ENCODE measurements at places on chromosomes 13 and 19.

GRCh38 chr13:103471896-103472295, 405.7 kb upstream of the SLC10A2 start:
- no peak for DNase-seq

DNA sequence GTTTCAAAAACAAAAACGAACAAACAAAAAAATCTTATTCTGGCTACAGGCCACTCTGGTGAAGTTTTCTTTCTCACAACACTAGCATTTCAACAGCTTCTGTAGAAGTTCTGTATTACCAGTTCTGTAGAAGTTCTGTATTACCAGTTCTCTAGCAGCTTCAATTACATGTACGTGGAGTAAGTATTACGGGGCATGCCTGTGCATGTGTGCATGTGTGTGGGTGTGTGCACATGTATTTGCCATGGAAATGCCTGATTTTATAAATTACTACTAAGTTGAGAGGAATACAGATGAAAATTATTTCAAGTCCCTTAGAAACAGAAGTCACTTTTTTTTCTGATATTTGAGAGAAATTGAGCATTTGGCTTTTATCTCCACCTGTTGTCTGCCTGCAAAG, 414.2 kb downstream of the FOXO1 start:
- no peak for DNase-seq

GRCh38 chr19:23665651-23666410, 21.2 kb downstream of the ZNF675 start:
- DNase-seq, result no peak

DNA sequence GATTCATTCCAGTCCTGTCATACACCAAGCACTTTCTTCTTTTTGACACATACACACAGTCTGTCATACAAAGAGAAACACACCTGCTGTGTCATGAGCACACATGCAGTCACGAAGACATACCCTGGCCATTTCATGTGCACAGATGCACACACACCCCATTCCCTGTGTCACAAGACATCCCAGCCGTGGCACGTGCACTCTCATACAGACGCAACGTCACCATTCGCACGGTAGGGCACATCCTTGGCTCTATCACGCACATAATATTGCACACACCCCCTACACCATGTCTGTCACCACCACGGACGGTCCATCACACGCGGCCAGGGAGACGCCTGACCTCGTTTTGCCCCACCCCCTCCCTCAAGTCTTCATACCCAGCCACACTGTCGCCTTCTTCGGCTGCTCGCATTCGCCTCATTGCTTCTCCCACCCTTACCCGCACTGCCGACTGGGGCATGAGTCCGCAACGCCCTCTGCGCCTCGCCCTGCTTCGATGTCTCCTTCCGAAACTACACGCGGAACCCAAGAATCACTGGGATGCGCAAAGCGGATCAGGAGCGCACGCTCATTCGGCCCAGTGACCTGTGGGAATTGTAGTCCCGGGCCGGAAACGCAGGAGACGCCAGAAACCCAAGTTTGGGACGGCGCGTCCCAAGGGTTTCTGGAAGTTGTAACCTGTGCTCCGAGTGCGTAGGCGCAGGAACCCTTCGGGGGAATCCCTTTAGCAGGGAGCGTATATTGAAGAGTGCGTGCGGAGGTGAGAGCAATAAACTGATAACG, 6.8 kb upstream of the ZNF283 start:
- no peak for DNase-seq

DNA sequence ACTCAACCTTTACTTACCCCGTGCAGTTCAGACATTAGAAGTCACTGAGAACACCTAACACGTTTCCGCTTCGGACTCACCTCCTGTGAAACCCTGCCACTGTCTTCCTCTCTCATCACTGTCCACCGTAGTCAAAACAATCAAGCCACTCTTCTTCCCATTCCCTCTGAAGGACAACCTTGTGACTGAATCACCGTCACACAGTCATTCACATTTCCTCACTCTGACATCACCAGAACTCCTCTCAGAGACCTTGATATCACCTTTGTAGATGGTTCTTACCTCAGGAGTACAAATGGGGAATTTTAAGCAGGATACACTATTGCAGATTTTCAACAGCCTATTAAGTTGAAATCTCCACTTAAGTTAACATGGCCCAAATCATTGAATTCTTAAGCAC, 1.3 kb upstream of the KBTBD6 start:
- no peak for DNase-seq

DNA sequence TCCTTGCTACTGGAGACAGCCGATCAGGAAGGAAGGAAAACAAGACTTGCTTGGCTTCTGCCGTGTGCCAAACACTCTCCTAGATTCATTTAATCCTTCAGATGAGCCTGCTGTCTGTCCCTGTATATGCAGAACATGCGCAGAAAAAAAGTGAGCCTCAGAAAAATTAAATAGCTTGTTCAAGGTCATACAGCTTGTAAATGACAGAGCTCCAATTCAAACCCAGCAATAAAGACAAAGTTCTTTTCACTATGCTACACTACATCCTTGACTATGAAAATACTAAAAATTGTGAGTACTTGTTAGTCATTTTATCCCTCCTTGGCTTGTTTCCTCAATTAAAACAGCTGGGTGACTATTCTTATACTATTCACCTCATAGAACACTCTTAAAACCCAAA, 121.4 kb downstream of the KCNRG start:
- DNase-seq, result no peak

GRCh38 chr13:94858856-94859255, 146.5 kb upstream of the SOX21 start:
- DNase-seq, result no peak

DNA sequence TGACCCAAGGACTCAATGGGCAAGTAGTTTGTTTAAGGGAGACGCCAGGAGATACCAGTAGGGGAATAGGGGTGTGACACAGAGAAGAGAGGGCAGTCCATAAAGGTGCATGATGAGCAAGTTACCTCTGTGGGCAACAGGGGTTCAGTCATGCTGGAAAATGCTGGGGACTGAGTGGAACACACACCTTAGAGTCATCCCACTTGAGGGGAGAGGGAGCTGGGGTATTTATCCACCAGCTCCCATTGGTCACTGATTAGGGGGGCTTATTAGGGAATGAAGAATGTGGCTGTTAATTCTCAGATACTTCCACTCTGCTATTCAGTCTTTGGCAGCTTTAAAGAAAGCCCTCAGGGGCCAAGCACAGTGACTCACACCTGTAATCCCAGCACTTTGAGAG, 67.5 kb upstream of the MRI1 start:
- DNase-seq, result no peak

GRCh38 chr13:54965881-54966280, 1937.3 kb downstream of the OLFM4 start:
- no peak for DNase-seq

- peak; percentile 43 for DNase-seq
Measured at GRCh38 chr19:48363500-48363809, 285 bp downstream of the TMEM143 start.

GRCh38 chr19:44731081-44731480, 17.4 kb upstream of the BCL3 start:
- DNase-seq, result no peak

DNA sequence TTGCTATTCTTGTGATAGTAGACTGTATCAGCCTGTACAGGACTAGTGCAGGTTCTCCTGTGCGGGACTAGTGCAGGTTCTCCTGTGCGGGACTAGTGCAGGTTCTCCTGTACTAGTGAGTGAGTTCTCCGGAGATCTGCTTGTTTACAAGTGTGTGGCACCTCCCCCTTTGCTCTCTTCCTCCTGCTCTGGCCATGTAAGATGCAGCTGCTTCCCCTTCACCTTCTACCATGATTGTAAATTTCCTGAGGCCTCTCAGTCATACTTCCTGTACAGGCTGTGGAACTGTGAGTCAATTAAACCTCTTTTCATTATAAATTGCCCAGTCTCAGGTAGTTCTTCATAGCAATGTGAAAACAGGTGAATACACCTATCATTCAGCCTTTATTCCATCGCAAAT, 289.6 kb downstream of the TEX29 start:
- DNase-seq, result no peak

DNA sequence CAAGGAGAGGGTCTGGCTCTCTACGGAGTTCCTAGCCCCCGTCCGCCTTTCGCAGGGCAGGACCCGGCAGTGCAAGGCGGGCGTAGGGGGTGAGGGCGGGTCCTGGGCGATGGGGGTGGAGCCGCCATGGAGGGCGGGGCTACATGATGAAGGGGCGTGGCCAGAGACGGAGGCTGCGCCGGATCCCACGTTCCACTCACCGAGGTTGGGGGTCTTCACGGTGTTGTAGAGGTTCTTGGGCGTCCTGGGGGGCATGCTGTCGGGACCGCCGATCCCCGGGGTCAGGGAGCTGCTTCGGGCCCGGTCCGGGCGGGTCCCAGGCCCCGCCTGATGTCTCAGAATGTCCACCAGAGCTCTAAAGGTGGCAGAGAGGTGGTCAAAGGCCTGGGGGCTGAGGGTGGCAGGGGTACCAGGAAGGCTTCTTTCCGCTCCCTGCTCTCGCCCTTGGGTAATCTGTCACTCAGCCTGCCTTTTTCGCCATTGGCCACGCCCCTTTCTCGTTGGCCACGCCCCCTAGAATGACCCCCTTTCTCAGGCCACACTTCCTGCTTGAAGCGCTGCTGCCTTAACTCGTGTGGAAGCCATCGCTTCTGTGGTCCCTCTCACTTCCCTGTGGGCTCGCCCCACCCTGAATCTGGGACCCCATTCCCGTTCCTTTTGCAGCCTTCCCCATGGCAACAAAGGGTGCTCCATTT, 2.5 kb downstream of the SHISA7 start:
- DNase-seq, result no peak

DNA sequence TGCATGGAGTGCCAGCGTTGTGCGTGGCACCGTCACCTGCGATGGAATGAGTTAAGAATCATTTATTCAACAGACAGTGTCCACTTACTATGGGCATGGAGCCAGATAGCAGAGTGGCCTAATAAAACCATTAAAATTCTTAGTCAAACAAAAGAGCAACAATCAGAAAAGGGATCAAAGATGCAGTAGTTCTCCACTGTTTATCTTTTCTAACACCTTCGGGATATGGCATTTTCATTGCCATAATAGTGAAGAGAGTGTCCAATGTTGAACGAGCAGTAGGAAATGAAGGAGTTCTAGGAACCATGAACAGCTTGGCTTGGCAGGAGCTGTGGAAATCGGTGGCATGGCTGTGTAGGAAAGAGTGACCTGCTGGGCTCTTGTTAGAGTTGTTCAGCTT, 2.0 kb downstream of the TNFSF11 start:
- no peak for DNase-seq

- DNase-seq, result no peak
Measured at GRCh38 chr13:96044238-96044637, 9.0 kb downstream of the UGGT2 start.

All from HuH-7.5 (cell line).